Immature natural killer cell (primary cell): ENCODE measurements at places on chromosomes 3 and 15.
A peak's percentile ranks its signal among the peaks of the same experiment; 100 is the strongest.

GRCh38 chr15:75056036-75056435 lies 32.6 kb downstream of the PPCDC start:
- DNase-seq = no peak

DNA sequence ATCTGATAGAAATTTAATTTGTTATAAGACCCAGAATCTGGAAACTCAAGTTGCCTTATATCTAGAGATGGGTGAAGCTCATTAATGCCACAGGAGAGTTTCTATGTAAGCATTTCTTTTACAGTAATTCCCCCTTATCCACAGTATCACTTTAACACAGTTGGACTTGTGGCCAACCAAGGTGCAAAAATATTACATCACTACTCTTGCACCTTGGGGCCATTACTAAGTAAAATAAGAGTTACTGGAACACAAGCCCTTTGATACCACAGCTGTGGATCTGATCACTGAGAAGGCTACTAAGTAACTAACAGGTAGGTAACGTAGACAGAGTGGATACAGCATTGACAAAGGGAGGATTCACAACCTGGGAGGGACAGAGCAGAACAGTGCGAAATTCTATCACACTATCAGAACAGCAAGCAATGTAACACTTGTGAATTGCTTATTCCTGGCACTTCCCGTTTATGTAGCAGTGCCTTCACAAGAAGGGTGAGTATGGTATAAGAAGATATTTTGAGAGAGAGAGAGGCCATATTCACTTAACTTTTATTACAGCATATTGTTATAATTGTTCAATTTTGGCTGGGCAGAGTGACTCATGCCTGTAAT lies 33.9 kb upstream of the TOPBP1 start:
- no peak for DNase-seq

DNA sequence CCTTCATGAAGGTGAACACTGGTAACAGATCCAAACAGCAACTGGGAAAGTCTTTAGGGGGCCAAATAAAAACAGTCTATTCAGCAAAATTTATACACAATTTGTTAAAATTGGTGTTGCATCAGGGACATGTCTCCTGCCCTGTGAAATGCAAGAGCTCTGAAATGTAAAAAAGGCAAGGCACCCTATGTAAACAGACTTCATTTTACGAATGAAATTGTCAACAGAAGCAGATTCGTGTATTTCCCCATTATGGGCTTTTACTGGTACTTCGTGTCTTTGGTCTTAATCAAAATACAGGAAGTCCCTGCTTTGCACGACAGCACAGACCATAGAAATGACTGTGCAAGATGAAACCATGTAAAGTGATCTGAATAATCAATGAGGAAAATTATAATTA lies 127.3 kb upstream of the THBS1 start:
- DNase-seq = no peak

DNA sequence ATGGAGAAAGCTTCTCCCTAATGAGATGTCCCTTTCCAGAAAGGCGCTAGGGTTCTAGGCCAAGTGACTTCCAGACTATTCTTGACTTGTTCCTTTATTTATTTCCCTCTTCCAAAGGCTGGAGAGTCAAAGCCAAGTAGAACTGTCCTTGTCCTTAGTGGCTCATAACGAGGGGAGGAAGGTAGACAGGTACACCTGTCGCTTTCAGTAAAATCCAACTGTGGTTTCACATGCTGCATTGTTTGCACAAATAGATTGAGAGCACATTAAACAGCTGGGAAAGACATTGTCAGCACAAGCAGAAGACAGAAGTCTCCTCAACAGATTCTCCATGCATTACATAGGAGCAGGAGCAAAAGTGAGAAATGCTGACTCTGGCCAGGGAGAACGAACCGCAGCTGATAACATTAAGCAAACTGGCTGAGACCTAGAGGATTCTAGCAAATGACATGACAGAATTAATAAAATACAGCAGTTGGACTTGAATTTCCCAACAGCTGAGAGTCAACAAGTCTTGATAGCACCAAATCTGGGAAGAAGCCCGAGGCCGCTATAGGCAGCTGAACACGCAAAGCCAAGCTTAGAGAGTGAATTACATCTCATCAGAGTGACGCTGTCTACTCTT lies 227.7 kb downstream of the TLE3 start:
- DNase-seq = no peak

DNA sequence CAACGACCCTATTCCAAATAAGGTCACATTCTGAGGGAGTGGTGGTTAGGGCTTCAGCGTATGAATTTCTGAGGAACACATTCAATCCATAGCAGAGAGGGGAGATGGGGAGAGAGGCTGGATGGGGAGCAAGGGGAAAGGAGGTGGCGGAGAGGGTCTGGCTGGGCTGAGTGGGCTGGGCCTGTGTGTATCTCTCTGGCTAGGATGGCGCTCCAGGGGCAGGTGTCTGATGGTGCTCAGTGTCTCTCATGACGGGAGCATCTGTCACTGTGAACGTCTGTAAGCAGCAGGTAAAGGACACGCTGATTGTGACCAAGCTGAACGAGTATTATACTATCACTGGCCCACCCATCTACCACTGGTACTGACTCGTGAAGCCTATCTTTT lies 159.6 kb downstream of the XXYLT1 start:
- no peak for DNase-seq

GRCh38 chr3:5197470-5198312 lies 10.2 kb downstream of the EDEM1 start:
- DNase-seq = no peak

DNA sequence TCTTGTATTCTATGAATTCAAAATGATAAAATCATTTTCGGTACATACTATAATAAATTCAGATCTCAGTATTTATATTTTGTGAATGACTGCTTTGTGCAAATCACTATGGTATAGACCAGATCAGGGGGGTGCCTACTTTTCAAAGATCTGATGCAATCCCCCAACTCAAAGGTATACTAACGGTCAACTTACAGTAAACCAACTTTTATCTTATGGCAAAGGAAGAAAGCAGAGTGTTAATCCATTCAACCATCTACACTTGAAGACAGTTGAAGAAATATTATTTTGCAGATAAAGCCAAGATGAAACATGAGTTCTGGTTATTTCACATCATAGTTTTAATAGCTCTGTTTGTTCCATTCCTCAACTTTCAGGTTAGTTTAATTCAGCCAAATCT lies 197.1 kb downstream of the MEX3B start:
- DNase-seq = no peak

DNA sequence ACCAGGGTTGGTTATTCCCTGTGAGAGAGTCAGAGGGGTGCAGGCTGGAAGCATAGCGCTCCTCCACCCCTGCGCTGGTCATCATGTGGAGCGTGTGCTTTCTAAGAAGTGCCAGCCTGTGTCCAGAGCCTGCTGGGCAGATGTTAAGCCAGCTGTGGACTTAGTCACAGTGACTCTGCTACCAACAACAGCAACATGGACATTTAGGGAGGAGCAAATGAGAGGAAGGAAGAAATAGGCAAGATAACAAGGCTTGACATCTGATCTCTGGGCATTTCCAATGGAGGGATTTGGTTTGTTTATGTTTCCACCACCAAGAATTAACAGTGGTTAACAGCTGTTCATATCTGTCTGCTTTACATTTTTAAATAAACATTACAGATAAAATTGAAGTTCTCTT lies 36.4 kb upstream of the MYZAP start:
- no peak for DNase-seq

DNA sequence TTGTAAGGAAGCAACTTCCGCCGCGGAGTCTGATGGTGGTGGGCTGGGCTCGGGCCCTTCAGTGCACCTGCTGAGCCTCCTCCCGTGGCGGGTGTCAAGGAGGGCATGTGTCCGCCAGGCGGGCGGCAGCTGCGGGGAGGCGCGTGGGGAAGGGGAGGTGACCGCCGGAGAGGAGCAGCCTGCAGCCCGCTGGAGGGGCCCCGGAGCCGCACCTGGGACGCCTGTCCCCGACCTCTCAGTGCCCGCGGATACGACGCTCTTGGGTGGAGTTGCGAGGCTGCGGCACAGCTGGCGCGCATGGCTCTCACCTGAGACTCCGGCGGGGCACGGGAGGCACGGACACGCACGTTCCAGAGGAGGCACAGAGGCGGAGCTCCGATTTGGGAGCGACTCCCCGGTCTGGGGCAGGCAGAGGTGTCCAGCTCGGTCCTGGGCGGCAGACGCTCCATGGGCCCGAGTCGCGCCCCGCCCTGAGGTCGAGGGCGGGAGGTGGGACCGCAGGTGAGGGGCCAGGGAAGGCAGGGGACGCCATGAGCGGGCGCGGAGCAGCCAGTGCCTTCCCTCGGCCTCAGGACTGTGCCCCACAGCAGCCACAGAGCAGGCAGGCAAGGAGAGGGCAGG lies 50.2 kb upstream of the PRR20G start:
- DNase-seq = no peak

GRCh38 chr3:170059447-170059846 lies 21.7 kb downstream of the GPR160 start:
- no peak for DNase-seq

DNA sequence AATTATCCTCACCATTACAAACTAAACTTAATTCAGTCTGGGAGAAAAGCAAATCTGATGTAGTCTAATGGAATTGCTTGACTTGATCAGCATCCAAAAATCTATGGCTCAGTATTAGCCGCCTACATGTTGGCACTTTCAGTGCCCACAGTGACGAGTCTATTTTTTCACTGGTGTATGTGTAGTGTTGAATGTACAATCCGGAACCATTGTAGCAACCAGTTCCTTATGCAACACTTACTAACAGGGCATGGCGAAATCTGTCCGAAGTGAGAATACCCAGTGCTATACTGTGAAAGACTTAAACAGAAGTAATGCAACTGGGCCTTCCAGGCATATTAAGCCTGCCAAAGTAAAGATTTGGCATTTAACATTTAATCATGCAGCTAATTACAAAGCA lies 18.6 kb downstream of the LRRN1 start:
- DNase-seq = no peak

DNA sequence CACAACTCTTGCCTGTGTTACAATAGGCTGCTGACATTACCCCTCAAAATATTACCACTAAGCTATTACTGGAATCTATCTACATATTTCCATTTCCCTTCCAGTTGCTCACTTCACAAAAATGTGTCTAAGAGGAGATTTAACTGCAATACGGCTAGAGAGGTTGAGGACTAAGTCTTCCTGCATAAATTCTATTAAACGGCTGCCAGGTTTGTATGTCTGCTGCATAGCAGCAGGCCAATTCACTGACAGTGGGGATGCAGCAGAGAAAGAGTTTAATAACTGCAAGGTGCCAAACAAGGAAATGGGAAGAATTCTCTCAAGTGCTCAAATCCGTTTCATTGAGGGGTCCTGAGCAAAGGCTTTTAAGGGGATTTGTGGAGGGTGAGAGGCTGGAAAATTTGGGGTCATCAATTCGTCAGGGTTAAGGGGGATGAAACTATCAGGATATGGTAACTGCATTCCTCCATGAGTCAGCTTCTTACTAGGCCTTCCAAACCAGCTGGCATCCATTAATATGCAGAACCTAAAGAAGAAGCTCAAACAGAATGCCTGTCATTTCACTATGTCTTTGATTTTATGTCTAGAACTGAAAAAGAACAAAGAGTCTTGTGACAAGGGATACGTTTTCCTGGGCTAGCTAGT lies 675.6 kb downstream of the TBL1XR1 start:
- DNase-seq = no peak

GRCh38 chr3:45381168-45381852 lies 7.1 kb upstream of the LARS2 start:
- DNase-seq = no peak

- no peak for DNase-seq
These were observed 33.9 kb downstream of the DET1 start for GRCh38 chr15:88512601-88513000.

DNA sequence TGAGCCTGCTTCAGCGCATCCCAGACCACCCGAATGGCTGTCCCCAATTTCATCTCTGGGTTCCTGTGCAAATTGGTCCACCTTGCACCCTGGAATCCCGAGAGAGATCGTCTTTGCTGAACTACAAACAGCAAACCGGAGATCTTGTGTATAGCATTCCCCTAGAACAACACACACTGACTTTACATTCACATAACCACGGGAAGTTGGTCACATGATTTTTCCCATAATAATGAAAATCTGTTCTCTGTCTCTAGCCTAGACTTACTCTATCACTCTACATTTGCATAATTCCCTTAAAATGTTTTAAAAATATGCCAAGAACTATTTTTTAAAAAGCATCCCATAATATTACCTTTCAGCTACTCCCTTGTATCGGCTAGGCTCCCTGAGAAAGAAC lies 34.6 kb downstream of the CTSH start:
- no peak for DNase-seq

GRCh38 chr3:29335438-29335837 lies 54.6 kb downstream of the RBMS3 start:
- no peak for DNase-seq

GRCh38 chr3:45885979-45886705 lies at the start of gene CCR9:
TSS of gene CCR9 (plus strand) at chr3:45886543. CDS start at chr3:45894934, 8,391 bp downstream.
- DNase-seq = no peak

DNA sequence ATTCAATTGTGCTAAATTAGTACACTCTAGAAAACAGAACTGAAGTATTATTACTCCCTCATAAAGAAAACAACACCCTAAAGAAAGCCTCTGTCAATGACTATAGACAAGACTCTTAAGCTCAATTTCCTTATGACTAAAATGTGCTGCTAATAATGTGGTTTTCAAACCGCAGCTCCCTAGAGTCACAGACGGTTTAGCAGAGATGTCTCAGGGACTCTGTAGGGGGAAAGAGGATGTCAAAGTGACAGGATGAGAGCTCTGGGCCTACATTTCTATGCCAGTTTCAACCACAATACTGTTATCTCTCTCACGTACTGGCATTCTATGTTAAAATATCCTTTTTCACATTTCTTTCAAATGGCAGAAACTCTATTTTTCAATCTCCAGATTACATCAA lies 37.6 kb upstream of the WDR49 start:
- DNase-seq = peak; percentile 38

DNA sequence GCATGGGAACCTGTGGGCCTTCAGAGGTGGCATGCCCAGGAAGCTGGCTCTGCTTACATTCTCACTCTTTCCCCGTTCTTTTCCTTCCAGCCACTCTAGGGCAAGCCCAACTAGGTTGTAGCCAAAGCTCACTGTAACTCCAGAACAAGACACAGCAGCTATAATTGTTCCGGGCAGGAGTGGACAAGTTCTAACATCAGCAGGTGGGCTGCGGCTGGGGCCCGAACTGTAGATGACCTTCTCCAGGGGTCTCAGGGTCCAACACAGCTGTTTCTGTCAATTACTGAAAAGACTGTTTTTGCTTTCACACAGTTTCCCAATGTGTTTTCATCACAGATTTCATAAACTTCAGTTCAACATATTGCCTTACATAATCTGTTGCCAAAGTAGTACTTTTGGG lies 11.5 kb downstream of the RASGRP1 start:
- no peak for DNase-seq

DNA sequence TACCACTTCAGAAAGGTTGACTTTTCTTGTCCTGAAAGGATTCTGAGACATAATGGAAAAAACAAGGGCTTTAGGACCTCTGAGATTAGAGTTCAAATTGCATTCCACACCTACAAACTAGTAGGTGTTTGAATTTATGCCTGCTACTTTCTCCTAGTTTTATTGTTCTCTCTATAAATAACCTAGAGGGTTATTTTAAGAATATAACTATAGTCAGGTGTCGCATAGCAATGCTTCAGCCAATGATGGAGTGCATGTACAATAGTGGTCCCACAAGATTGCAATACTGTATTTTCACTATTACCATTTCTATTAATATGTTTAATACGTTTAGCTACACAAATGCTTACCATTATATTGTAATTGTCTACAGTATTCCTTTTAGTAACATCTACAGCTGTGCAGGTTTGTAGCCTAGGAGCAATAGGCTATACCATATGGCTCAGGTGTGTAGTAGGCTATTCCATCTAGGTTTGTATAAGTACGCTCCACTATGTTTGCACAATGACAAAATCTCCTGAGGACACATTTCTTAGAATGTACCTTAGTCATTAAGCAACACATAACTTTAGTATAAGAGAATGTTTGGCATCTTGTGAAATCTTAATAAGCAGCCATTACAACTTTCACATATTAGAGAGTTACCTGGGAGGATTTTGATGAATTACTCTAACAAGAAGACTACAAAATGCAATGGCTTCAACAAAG lies 1352.5 kb downstream of the ZPLD1 start:
- no peak for DNase-seq
